Stimulated activated CD4-positive, alpha-beta T cell treated with anti-CD3 and anti-CD28 coated beads, Interleukin-12 subunit alpha, Interleukin-12 subunit beta, amount 100 ng/mL, for 4 hours (primary cell): ENCODE measurements at places on chromosomes 5 and 9.

- DNase-seq: no peak
Observed at GRCh38 chr5:160621526-160621925, 199.9 kb downstream of the PTTG1 start.

DNA sequence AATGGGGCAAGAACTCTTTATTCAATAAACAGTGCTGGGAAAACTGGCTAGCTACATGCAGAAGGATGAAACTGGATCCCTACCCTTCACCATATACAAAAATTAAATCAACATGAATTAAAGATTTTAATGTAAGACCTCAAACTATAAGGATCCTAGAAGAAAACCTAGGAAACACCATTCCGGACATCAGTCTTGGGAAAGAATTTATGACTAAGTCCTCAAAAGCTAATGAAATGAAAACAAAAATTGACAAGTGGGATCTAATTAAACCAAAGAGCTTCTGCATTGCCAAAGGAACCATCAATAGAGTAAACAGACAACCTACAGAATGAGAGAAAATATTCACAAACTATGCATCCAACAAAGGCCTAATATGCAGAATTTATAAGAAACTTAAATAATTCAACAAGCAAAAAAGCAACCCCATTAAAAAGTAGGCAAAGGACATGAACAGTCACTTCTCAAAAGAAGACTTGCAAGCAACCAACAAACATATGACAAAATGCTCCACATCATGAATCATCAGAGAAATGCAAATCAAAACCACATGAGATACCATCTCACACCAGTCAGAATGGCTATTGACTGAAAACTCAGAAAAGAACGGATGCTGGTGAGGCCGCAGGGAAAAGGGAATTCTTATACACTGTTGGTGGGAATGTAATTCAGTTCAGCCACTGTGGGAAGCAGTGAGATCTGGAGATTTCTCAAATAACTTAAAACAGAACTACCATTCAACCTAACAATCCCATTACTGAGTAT is 104.3 kb upstream of the MAP3K1 start:
- no peak for DNase-seq

GRCh38 chr5:83540783-83541182 is 69.2 kb downstream of the VCAN start:
- no peak for DNase-seq

DNA sequence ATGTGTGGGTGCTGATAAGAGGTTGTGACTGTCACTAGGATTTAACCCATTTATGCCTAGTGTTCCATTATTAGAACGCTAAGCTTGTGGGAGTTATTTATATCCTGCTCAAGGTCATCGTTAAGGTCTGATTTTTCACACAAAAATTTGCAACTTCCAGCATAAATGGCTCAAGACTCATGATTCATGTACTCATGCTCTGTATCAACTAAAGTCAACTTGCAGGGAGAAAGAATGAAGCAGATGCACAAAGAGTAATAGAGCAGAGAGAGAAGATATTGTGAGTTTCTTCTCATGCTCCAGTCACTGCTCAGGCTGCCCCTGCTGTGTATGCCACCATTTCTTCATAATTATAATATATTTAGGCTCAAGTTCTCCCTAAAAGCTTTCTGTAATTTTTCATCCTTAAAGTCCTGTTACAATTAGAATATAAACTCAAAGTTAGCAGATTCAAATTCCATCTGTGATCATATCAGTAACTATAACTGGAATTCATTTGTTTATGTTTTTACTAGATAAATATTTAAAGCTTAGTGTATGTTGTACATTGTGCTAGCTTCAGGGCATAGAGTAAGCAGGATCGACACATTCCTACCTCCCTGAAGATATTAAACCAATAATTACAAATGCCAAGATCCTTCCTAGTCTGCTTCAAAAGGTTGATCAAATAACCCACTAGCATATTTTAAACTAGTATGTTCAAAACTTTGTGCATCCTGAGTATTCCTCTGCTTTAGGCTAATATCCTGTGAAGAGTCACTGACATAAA is 136.7 kb downstream of the NUDT12 start:
- DNase-seq: no peak

GRCh38 chr5:20331826-20332225 is 343.8 kb upstream of the CDH18 start:
- DNase-seq: no peak

DNA sequence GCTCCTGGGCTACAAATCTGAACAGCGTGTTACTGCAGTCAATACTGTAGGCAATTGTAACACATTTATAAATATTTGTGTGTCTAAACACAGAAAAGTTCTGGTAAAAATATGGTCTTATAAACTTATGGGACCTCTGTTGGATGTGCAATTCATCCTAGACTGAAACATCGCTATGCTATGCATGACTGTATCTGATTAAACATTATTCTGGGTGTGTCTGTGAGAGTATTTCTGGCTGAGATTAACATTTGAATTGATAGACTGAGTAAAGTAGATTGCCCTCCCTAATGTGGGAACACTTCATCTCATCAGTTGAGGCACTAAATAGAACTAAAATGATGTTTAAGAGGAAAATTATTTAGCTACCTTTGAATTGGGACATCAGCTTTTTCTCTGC is 24.3 kb upstream of the PRDM9 start:
- DNase-seq: no peak

DNA sequence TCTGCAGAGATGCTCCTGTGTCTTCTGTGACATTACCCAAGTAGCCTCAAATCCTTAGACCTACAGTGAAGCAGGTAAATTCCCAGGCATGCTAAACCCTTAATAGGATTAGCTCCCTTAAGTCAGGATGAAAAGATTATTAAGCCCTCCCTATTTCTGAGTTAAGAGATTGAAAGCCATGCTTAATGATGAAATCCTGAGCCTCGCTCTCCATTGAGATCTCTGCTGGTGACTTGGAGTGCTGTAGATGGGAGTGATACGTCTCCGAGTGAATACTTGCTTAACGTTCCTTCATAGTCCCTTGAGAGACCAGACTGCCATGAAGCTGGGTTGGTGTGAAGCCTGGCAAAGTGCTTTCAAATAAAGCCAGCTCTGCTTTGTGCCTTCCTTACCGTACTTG is 34.2 kb downstream of the AOPEP start:
- no peak for DNase-seq

DNA sequence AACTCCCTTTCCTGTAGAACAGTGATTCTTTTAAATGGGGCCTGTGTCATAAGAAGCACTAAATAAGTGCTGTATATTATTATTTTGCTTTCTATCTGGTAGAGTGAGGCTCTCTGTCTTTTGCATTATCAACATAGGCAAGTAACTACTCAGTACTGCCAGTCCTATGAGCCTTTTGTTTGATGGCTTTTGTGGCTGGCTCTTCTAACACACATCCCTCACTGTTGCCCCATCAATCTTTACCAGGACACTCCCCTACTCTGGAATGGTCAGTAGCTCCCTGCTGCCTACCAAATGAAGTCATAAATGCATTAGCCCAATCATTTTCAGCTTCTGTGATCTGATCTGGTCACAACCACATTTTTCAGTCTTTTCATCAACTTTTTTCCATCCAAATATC is 137.6 kb downstream of the INSYN2B start:
- no peak for DNase-seq

- DNase-seq: peak; percentile 37
Observed at GRCh38 chr5:71782771-71783770, 64.0 kb downstream of the CARTPT start.

DNA sequence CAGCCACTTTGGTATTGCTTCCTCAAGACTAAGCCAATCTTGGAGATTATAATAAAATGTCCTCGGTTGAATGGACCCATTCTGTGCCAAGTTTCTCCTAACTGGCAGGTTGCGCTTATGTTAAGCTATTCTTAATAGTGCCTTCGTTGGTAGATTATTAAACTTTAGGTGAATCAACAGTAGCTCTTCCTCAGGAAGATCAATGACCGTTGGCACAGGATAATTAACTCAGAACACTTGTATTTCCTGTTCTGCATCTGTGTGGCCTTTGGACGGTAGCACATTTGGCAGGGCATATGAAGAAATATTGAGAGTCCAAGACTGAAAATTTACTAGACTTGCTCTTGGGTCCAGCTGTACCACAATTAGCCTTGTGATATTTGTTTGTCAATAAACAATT is 402.9 kb downstream of the MLLT3 start:
- no peak for DNase-seq

- DNase-seq: no peak
Observed at GRCh38 chr5:14407051-14407450, 174.5 kb upstream of the OTULINL start.

DNA sequence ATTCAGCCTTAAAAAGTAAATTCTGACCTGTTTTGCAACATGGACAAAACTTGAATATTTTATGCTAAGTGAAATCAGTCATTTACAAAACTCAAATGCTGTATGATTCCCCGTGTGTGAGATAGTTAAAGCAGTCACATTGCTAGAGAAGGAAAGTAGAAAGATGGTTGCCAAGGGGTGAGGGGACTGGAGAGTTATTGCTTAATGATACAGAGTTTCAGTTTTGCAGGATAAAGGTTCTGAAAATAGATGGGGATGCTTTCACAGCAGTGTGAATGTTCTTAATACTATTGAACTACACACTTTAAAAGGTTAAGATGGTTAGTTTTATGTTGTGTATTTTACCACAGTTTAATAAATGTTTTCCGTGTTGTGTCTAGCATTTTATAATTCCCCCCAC is 51.2 kb downstream of the SGCD start:
- DNase-seq: no peak

DNA sequence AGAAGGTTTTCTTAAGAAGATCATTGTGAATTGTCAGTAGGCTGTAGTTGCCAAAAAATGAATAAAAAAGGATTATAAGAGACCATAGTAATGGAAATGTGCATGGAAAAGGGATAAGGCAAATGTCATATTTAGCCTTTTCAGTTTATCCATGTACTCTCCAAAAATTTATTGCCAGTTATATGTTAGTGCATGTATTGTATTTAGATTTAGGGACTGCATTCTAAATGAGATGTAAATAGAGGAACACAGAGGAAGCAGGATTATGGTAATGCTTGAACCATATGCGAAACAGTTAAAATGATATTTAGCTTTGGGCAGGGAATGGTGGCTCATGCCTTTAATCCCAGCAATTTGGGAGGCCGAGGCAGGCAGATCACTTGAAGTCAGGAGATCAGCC is 33.0 kb downstream of the DDX46 start:
- DNase-seq: no peak

DNA sequence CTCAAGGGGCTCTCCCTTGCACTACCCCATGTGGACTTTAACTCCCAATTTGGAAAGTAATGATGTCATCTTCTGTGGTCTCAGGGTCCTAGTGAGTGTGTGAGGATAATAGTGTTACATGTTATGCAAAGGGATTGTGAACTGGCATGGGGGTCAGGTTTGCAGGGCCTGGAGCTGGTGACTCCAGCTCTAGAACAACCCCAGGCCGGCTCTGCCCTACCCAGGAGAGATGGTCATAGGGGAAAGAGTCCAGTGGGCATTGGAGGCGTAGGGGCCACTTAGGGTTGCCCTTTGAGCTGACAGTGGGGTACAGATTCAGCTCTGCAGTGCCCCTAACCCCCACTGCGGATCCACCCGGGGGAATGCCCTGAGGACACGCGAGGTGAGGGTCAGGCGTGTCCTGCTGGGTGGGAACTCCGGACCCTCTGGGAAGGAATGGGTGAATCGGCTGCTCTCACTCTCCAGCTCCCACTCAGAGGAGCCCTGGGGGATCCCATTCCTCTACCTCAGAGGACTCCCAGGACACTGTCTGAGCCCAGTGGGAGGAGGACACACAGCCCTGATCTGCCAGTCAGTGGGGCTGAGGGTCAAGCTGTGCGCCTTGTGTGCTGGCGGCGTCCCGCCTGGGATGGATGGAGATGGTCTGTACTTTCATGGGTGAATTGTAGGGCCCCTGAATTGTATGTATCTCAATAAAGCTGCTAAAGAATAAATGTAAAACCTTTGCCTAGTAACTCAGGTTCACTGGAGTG is 2.5 kb upstream of the NKD2 start:
- no peak for DNase-seq

DNA sequence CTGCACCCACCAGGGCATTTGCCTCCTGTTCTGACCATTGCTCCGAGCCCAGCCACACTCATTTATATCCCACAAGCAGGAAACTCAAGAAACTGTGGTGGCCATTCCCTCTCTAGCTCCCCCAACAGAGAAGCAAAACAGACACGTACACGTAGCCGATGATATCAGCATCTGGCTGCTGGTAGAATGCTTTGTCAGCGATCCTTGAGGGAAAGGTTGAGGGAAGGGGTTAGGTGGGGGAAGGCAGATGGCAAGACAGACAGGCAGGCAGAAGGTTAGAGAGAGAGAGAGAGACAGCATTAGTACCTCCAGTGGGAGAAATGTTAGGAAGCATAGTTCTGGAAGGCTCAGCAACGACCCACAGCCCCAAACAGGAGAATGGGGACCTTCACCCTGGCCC is 7.8 kb downstream of the HIGD2A start:
- DNase-seq: no peak

DNA sequence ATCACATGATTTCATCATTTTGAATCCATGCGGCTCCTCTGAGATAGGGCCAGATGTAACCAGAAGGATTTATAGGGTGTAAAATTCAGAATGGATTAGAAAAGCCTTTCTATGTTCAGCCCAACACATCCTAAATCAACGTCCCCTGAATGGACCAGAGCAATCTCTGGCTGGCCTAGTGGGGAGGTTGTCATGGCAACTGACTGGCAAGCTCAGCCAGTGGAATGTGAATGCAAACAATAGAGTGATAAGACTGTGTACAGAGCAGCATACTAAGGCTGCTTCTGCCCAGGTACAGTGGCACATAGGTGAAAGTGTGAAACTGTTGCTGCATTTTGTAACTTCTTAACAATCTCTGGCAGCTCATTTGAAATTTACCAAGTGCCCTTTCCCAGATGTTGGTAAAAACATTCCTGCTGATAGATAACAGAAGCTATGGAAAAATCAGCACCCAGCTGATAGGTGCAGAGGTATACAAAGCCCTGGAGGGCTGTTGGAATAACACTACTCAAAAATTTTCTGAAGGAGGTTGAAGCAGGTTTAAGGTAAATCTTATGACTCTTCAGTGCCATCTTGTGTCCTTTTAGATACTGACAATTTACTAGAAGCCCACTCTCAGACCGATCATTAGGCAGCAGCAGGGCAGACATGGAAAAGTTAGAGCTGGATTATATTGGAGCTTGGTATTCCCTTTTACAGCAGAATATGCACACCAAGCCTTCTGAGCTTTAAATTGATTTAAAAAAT is 267.2 kb downstream of the RAB3C start:
- no peak for DNase-seq

DNA sequence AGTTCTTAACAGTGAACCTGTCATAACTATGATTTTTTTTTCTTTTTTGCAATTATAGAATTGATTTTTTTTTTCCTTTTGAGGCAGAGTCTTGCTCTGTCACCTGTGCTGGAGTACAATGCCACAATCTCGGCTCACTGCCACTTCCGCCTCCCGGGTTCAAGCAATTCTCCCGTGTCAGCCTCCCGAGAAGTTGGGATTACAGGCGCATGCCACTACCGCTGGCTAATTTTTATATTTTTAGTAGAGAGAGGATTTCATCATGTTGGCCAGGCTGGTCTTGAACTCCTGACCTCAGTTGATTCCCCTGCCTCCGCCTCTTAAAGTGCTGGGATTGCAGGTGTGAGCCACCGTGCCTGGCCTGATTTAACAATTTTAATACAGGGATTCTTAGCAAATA is 21.4 kb downstream of the UGCG start:
- no peak for DNase-seq

- no peak for DNase-seq
Observed at GRCh38 chr5:79685627-79686026, 4.0 kb upstream of the CMYA5 start.

- no peak for DNase-seq
Observed at GRCh38 chr5:36359267-36359666, 57.6 kb upstream of the RANBP3L start.

GRCh38 chr5:89596821-89597220 is 713.8 kb upstream of the MEF2C start:
- no peak for DNase-seq
